ENCODE measurements at places on chromosomes 2 and 18. TPM values are rescaled to one million over a fixed set of nuclear protein-coding genes. Genes with fewer than 3 reads are reported as not detected.

GRCh38 chr2:236088368-236089057, 79.7 kb downstream of the GBX2 start:
- DNase-seq: no peak

GRCh38 chr2:59803586-59803985, 749.9 kb downstream of the BCL11A start:
- no peak for DNase-seq

- DNase-seq: no peak
Measured at GRCh38 chr2:24761866-24762265, 31.3 kb downstream of the PTRHD1 start.

DNA sequence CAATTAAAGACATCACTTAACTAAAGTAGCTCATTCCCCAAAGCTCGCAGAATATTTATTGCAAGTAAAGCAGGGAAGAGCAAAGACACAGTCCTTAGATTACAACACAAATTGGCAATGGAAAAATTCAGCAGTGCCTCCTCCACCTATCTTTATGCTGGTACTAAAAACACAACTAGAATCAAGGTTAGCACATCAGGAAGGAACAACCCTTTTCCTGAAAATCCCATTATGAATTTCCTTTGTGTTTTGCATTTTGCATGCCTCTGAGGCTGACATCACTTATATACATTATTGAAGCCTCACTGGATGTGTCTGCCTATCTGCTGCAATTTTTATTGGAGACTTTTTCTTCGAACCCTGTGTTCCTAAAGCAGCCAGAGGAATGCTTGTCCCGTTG, 193.8 kb upstream of the STK17B start:
- no peak for DNase-seq

GRCh38 chr18:21303445-21303844, 61.4 kb downstream of the GREB1L start:
- DNase-seq: no peak

DNA sequence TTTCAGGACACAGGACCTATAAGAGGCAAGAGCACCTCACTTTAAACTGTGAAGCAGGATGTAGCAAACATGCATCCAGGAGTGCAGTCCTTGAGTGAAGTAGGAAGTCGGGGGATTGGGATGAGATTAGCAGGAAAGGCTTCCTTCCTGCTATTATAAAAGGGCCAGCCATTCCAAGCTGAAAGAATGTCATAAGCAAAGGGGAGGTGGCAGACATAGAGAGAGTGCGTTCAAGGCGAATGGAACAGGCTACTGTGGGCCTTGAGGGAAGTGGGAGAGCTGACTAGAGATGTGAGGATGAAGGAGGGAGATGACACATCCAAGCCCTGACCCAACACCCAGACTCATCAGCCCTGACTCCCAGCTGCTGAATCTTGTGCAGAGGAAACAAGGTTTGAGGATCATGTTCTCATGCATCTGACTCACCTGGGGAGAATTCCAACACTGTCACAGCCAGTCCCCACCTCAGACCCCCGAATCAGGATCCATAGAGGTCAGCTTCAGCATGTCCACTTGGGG, 63.9 kb downstream of the GYPC start:
- DNase-seq: no peak

- DNase-seq: no peak
Measured at GRCh38 chr2:191374366-191374765, 129.2 kb downstream of the MYO1B start.

DNA sequence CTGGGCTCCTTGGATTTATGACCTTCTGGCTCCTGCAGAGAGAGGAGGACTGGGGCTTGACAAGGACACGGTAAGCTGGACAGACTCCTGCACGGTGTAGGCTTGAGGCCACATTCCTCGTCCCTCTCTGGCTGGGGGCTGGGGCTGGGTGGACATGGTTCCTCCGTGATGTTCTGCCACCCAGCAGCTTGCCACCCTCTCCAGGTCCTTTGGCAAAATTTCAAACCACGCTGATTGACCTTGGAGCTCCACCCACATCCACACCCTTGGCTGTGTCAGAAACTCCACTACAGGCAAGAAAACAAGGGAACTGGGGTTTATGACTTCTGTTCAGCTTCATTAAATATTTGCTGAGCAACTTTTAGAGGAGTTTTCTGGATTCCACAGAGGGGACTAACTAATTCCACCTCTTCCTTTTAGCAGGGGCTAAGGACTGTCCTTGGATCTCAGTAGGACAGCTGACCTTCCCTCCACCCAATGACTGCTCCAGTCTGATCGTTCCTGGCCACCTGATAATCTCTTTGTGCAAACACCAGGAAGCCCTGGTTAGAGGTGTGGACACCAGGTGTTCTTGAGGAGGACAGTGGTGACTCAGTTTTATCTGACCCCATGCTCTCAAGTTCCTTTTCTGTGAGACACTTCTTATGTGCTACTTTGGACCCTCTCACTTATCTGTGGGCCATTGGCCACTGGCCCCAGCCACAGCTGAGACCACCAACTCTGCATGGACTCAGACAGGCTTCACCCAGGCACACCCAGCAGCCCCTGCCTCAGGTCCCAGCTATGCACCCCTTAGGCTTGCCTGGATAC, 29.3 kb downstream of the GPR55 start:
- no peak for DNase-seq

- no peak for DNase-seq
Measured at GRCh38 chr18:63040788-63041410, 278.7 kb downstream of the BCL2 start.

The HJURP gene
- 24.9 TPM for polyA plus RNA-seq

The ATP8B1 gene
- 33.0 TPM for polyA plus RNA-seq

The DPP4 gene
- 121 TPM for polyA plus RNA-seq

The ICOS gene
- polyA plus RNA-seq: 0.06 TPM

Measured in renal pelvis (tissue), 12 donors.